T47D (cell line): ENCODE measurements at places on chromosomes 7 and 10.

DNA sequence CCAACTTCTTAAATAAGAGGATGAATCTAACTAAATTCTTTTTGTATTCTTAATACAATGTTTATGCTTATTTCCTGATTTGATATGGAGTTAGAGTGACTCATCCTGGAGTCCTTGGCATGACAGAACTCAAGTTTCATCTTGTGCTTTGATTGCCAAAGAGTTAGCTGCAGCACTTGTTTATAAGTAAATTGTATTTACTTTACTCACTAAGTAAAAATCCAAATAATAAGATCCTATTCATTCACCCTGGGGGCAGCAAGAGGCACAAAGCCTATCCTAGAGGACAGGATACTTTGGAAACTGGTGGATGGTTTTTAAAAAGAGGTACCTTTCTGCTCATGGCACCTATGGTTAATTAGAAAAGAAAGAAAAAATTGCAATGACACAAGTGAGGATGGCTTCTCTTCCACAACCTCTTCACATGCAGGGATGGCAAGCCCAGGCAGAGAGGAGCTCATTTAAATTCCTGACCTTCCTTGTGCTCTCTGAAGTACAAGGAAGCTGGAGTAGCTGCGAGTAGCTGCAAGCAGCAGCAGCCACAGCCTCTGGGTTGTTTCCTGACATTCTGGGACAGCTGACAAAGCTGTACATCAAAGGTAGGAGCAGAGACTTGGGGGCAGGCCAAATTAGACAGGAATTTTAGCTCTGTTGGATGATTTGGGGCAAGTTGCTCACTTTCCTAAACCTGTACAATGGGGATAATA is 28.5 kb upstream of the CROT start:
- DNase-seq = peak; percentile 56

GRCh38 chr10:124486635-124487034 is 25.0 kb downstream of the LHPP start:
- no peak for DNase-seq

DNA sequence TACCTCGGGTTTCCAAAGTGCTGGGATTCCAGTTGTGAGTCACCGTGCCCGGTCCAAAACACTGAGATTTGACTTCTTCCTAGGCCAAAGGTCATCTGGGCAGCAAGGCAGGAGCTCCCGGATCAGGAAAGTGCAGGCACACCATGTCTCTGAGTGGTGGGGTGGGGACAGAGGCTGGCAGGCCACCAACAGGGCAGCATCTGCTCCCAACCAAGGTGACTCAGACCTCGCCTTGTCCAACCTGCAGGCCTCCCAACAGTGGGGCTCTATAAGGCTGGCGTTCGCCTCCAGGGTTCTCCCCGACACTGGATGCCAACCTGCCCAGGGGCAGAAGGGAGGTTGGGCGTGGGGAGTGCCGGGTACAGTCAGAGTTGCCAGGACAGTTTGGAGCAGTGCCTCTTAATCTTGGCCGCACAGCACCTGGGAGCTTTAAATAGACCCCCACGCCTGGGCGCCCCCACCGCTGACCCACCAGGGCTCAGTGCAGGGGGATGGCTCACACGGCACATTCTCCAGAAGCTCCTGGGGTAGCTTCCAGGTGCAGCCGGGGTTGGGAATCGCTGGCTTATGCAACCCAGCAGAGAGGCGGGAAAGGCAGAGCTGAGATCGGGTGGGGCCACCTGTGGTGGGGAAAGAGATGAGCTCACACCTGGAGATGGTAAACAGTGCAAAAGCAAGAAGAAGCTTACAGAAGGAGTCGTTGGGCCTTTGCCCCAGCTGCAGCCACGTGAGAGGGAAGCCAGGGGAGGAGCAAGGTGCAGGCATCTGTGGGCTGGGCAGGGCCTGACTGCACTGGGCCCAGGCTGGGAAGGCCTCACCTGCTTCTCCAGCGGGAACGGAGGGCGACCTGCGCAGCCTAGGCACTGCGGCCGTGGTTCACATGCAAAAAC is 10.9 kb downstream of the CALML5 start:
- no peak for DNase-seq

DNA sequence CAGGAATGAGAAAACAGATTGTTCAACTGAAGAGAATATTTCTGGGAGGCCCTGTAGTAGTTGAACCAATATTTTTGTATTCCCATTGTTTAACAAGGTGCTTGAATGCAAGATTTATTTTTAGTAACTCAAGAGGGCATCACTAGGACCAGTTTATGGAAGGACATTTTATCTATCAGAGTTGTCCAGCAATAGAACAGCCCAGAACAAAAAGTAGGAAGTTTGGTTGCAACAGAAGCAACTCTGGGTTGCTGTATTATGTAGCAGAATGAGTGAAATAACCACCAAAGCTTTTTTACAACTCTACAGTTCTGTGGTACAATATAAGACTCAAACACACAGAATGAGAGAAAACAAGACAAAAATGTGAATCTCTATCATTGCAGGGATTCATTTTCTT is 34.7 kb downstream of the CPED1 start:
- DNase-seq = no peak
